ENCODE measurements at places on chromosomes 3 and 15. TPM values are rescaled to one million over a fixed set of nuclear protein-coding genes. Genes with fewer than 3 reads are reported as not detected.

ITGA11 gene
- 2.2 TPM for polyA plus RNA-seq

SENP8 gene
- 1.7 TPM for polyA plus RNA-seq

HTR3E gene
- not detected for polyA plus RNA-seq

ZMAT3 gene
- polyA plus RNA-seq = 1.4 TPM

GUCA1C gene
- polyA plus RNA-seq = 0.38 TPM

LMCD1 gene
- 133 TPM for polyA plus RNA-seq

SEC61A1 gene
- polyA plus RNA-seq = 72.0 TPM

GRCh38 chr3:71066849-71067261 lies 516.7 kb downstream of the FOXP1 start:
- DNase-seq = peak; percentile 44

GRCh38 chr15:88019656-88020055 lies 236.9 kb downstream of the NTRK3 start:
- no peak for DNase-seq

DNA sequence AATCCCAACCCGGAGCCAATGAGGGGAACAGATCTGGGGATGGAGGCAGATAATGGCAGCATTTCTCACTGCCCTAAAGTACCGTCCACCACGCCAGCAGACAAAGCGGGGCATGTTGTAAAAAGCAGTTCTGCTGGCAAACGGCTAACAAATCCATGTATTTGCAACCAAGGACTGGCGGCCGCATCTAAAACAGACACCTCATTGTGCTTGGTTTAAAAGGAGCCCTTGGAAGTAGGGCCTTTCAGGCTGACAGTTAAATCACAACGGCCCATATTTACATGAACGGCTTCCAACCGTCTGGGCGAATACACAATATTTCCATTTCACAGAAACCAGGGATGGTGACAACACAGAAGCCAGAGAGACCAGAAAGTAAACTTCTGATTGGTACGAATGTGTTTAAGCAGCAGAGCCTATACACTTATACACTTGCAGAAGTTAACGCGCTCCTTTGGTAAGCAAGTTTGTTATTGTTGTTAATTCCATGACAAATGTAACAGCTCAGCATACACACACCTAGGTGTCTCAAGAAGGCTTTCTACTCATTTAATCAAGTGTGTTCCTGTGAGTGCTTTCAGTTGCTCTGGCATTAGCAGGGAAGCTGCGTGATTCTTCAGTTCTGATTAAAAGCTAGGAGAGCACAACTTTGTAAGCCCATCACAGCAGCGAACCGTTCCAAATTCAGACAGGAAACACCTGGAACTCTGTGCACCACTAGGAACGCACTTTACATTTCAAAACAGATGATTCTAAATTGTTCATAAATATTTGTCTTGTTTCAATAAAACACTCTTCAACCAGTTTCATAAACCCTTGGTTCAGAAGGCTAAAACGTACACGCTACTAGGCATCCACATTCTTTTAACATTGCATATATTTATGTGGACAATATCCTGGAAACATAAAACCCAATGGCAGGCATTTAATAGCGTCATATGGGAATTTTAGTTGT lies 112.9 kb downstream of the PDZRN3 start:
- DNase-seq = peak; percentile 48

DNA sequence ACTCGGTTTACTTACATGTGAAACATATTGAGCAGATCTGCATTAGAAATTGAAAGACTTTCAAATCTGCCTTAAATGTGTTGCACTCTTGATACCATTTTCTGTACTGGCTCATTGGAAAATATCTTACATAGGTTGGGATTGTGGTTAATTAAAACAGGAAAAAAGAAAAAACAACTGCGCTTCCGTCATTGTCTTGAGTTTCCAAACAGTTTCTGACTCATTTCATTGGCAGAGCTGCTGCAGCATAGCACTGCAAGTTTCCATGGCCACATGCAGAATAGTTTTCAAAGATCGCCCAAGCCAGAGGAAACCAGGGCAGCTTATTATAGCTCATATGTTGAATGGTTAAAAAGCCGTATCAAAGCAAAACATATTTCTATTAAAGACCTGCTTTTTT lies 446.6 kb upstream of the BCHE start:
- DNase-seq = no peak

DNA sequence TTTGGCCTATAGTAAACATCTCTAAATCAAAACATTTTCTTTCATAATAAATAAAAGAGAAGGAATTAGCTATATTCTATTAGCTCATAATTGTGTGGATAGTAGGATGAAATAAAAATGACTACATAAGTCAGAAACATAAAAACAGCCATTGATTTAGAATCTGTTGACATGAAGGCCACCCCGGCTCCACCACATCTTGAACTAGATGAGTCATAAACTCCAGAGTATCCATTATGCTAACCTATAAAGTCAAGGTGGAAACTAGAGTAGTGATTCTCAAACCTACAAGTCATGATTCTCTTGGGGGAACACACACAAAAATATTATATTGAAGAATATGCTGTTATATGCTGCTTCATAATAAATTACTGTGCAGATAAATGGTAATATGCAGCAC lies 831.0 kb downstream of the TUSC7 start:
- DNase-seq = no peak

GRCh38 chr15:29942548-29942947 lies 120.3 kb upstream of the TJP1 start:
- DNase-seq = no peak

GRCh38 chr15:79962178-79962577 lies 8.8 kb downstream of the BCL2A1 start:
- DNase-seq = no peak

DNA sequence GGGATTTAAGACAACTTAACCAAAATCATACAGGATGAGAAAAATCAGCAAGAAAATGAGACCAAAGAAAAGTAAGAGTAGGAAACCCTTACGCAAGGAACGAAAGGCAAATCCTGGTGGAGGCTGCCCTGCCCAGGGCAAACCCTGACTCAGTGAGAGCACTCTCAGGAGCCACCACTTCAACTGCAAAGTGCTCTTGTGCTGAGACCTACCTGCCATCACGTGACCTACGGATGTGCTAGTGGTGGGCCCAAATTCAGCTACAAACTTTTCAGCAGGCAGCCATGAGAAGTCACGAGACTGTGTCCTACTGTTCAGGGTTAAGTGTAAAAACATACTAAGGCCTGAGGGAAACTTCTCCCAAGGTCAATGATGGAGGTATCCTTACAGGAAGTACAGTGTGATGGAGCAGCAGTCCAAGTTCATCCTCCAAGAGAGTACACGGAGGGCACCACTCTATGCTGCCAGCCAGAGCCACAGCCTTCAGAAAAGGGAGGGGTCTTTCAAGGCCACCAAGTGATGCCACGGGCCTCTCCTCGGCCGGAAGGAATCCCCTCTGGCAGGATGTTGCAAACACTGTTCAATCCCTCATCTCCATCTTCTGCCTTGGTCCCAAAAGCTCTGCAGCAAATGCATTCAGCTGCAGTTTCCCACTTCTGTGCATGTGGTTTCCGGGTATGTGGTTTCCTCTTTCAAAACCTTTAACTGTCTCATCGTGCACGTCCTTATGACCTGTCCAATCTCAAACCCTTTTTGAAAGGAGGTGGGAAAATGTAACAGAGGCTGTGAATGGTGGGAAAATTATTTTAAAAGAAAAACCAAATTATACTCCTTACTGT lies 9.5 kb downstream of the CHSY1 start:
- no peak for DNase-seq

GRCh38 chr3:74501007-74501406 lies 113.5 kb downstream of the CNTN3 start:
- DNase-seq = no peak

Data from ovary (tissue), 10 donors.